ENCODE measurements at places on chromosomes 7 and 10.

DNA sequence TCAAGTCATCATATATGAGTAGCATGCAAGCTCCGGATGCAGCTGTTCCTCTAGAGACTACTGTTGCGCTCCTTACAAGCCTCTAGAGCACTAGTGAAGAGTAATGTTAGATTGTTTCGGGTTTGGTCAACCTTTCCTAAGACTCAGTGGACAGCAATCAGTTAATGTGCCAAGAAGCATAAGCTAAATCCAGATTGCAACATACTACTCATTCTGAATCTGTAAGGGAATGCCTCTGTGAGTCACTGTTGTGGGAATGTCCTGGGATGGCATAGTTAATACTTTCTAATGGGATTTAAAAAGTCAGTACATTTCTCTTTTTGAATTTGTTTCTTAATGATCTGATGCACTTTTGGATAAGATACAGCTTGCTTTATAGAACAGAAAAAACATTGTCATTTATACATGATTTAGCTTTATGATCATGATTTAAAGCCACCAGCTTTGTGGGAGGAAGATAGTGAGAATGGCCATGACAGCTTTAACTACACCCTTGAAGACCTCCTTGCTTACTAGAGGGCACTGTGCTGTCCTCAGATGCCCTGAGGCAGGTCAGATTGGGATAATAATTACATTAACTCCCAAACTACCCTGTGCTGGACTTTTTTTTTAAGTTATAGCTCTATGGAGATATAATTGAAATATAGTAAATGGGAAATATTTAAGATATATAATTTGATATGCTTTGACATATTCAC lies 138.4 kb downstream of the SDK1 start:
- no peak for DNase-seq

- DNase-seq, result no peak
These were observed 335.3 kb downstream of the SUGCT start for GRCh38 chr7:40470091-40470592.

DNA sequence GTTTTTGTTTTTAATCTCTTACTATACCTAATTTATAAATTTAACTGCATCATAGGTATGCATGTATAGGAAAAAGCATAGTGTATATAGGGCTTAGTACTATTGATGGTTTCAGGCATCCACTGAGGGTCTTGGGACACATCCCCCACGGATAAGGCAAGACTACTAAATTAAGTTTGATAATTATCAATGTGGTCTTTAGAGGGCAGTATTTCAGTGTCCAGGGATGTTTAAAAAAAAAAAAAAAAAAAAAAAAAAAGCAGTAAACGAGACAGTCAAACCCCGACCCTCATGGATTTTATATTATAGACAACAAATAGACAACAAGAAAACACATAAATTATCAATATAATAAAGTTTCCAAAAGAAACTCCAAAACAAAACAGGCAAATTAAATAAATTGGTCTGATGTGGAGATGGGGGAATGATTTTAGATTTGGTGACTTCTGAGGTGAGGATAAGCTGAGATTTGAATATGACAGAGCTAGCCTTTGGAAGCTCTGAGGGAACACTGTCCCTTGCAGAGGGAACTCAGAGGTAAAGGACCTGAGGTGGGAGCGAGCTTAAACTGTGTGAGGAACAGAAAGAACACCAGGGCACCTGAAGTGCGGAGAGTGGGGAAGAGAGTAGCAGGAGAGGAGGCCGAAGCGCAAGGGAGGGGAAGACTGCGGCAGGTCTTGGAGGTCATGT lies 14.8 kb downstream of the ACSM6 start:
- DNase-seq, result no peak

- DNase-seq, result peak; percentile 32
These were observed 1.9 kb upstream of the ARL4A start for GRCh38 chr7:12685550-12685949.

GRCh38 chr7:113550966-113551365 lies 367.8 kb downstream of the PPP1R3A start:
- no peak for DNase-seq

- DNase-seq, result no peak
These were observed 37.9 kb downstream of the SLC25A28 start for GRCh38 chr10:99582255-99582770.
